ENCODE measurements at places on chromosomes 1 and 21.

GRCh38 chr1:235160383-235160956, 580 bp downstream of the RBM34 start:
- peak; percentile 72 for DNase-seq

DNA sequence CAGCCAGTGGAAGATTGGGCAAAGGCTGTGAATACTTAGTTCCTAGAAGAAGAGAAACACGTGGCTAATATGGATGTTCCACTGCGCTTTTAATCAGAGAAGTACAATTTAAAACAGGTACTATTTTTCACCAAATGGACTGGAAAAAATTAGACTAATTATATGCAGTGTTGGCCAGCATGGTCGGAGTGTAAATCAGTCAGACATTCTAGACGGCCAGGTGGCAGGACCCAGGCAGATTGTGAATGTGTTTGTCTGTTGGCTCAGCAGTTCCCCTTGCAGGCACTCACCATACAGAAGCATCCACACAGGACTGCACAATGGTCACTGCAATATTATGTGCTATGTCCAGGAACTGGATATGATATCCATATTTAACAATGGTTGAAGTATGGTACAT, 23.9 kb upstream of the SLC25A34 start:
- DNase-seq = no peak

DNA sequence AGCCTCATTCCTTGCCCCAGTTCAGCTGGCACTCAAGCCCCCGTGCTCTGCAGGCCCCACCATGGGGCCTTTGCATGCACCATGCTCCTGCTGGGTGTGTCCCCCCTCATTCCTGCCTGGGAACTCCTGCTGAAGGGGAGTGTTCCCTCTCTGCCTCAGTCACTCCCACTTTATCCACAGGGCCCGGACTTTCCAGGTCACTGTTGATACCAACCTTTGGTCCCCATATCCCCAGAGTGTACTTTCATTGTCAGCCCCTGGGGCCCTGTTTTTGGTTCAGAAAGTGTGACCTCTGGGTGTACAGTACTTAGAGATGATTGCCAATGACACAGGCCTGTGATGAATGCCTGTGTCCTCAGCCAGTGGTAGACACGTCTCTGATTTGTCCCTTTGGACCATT, 2.9 kb downstream of the TTC22 start:
- DNase-seq = no peak

- peak; percentile 90 for DNase-seq
Observed at GRCh38 chr21:26070822-26071425, 99.6 kb downstream of the APP start.

DNA sequence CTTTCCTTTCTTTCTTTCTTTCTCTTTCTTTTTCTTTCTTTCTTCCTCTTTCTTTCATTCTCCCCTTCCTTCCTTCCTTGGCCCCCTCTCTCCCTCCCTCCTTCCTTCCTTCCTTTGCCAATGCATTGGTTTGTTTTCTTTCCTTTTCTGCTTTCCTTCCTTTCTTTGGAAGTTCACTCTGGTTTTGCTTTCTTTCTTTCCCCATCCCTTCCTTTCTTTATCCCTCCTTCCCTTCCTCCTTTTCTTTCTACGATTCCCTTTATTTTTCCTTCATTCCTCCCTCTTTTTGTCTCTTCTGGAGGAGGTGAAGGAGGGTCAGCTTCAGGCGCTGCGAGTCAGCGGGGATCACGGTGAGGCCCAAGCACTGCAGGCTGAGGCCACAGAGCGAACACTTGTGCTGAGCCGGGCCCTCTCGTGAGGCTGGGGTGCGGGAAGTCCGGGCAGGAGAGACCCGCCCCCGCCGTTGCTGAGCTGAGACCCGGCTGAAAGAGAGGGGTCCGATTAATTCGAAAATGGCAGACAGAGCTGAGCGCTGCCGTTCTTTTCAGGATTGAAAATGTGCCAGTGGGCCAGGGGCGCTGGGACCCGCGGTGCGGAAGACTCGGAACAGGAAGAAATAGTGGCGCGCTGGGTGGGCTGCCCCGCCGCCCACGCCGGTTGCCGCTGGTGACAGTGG, 1.5 kb downstream of the SIM2 start:
- no peak for DNase-seq

DNA sequence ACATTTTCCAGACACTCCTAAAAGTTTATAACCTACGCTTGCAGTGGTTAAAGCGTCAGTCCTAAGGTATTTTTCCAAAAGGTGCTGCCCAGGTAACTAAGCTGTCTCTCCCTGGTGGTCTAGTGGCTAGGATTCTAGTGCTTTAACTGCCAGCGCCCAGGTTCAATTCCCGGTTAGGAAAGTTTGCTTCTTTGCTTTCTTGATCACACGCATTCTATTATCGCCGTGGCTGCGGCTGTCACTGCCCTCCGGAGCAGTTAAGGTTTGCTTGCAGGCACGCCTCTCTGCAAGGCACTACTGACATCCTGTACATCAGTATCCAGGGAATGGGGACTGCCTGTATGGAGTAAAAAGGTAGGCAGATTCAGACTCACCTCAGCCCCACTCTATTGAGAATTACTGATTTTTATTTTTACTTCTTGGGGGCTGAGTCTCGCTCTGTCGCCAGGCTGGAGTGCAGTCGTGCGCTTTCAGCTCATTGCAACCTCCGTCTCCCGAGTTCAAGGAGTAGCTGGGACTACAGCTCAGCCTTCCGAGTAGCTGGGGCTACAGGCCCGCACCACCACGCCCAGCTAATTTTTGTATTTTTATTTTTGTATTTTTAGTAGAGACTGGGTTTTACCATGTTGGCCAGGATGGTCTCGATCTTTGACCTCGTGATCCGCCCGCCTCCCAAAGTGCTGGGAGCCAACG, 53.2 kb upstream of the CFAP126 start:
- no peak for DNase-seq

DNA sequence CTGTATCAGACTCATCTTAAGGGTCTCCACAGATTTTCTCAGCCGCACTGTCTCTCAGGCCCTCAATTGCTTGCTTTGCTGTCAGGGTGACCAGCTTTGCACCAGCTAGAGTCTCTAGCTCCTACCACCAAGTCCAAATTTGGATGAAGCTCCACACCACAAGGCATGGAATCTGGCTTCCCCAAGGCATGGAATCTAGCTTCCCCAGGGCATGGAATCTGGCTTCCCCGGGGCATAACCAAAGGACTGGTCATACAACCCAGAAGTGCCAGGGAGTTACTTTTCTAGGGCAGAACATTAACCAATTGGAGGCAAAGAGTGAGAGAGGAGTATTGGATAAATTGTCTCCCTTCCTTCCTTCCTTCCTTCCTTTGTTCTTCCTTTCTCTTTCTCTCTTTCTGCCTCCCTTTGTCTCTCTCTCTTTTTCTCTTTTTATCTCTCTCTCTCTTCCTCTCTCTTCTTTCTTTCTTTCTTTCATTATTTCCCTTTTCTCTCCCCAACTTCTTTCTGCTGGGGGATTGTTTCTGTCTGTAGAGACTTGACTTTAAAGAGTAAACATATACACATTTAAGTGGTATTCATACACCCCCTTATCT, 76.9 kb upstream of the HAO2 start:
- DNase-seq = no peak

GRCh38 chr21:45097827-45098387, 23.5 kb downstream of the ADARB1 start:
- no peak for DNase-seq

GRCh38 chr1:160834945-160835565, 27.6 kb downstream of the CD244 start:
- peak; percentile 68 for DNase-seq

DNA sequence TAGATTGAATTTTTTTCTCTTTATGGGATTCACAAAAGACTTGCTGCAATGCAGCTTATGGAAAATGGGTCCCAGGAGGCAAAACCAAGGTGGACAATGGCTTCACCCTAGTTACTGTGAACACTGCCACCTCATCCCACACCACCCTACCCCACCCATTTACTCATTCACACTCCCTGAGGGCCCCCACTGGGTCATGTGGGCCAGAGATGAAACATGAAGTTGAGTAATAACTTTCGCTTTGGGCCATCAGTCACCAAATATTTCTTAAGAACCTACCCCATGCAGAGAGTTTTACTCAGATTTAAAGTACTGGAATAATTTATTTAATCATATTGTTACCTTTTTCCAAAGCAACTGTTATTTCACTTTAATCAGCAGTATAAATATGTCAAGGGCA, 191.8 kb downstream of the TPR start:
- peak; percentile 78 for DNase-seq

DNA sequence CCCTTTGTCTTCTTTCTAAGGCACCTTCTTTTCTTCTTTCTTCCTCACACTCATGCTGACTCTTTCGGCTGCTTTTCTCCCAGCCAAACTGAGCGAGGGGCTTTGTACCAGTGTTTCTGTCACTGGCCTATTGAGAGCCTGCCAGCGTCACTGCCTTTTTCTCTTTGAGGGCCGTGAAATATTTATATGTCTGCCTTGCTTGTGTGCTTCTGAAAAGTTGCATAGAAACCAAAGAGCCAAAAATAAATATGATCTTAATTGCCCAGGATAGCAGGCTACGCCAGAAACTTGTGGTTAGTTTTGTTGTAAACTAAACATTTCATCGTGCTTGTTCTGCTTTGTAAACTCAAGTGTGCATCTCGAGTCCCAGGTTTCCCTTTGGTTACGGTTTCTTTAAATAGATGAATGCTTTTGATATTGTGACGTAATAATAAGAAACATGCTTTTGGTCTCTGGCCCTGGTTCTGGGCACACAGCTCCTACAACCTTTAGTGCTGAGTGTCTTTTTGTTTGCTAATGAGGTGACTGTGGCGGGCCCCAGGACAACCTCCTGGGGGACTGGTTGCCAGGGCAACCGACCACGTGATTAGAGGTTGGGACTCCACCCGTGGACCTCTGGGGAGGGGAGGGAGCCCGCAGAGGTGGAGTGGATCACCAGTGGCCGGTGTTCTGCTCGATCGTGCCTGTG, 10.8 kb downstream of the SLC37A1 start:
- DNase-seq = peak; percentile 70

DNA sequence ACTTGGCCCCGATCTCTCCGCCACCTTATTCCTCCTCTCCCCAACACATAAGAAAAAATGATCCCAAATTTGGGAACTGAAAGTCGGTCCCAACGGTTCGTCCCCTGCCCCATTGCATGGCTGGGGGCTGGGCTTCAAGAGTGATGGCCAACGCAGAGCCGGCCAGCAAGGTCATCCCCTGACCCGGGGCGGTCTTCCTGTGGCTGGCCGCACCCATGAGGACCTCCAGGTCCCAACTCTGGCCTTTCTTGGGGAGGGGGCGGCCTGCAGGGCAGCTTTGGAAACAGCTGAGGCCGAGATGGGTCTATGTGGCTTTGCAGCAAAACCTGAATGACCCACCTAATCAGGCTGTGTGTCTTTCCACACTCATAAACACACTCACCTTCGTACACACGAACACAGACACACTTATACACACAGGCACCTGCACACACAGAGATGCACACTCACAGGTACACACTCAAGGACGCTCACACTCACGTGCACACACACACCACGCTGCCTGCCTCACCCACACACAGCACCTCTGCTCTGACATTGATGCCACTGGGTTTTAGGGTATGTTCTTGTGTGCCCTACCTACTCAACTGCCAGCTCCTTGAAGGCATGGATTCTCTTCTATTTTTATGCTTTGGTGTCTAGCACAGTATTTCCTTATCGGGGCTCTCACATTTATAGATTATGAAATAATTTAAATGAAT, 562 bp downstream of the DYNLT5 start:
- no peak for DNase-seq

- DNase-seq = no peak
Observed at GRCh38 chr1:110639724-110640386, 33.7 kb upstream of the KCNA2 start.

GRCh38 chr1:218254296-218254946, 30.7 kb upstream of the RRP15 start:
- DNase-seq = no peak

- no peak for DNase-seq
Observed at GRCh38 chr1:230079199-230080024, 12.4 kb downstream of the GALNT2 start.

DNA sequence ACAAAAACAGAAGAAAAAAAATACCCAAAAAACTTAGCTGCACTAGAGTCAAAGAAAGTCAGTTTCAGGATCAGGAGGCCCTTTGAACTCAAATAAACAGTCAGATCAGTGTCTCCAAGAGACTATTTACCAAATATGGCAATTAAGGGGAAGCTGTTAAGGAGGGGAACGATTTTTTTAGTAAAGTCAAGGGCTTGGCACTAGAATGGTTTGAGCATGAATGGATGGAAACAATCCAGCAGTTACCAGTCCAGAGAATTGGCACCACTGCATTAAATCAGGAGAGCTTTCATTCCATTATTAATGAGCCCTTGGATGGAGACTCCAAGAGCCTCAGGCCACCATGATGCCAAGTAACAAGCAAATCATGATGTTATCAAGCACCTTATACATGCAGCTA, 7.2 kb downstream of the TRAPPC3 start:
- DNase-seq = no peak

- DNase-seq = peak; percentile 37
Observed at GRCh38 chr1:45508295-45509151, 8.4 kb downstream of the MMACHC start.

- DNase-seq = no peak
Observed at GRCh38 chr1:89060091-89060490, 4.9 kb downstream of the GBP1 start.

Data from choroid plexus epithelial cell (primary cell).